ENCODE measurements at places on chromosomes 3 and 15. TPM values are rescaled to one million over a fixed set of nuclear protein-coding genes. Genes with fewer than 3 reads are reported as not detected.

- H3K27me3 ChIP-seq: no peaks in the 10 kb centered on the region
- H3K36me3 ChIP-seq: no peaks in the 10 kb centered on the region
- no peaks in the 10 kb centered on the region for H3K4me1 ChIP-seq
- H3K4me3 ChIP-seq: no peak overlapping the region
- H3K27ac ChIP-seq: no peak overlapping the region
- no peak for DNase-seq
Observed at GRCh38 chr3:36813305-36813704, 49.0 kb upstream of the DCLK3 start.

GRCh38 chr15:48385031-48385830 is 54.0 kb downstream of the DUT start:
- H3K36me3 ChIP-seq: no peaks in the 10 kb centered on the region
- no peak for DNase-seq
- no peak overlapping the region for H3K27ac ChIP-seq
- no peak overlapping the region for H3K4me3 ChIP-seq
- no peaks in the 10 kb centered on the region for H3K4me1 ChIP-seq

- H3K4me1 ChIP-seq: peaks cover 63% of the 10 kb centered on the region
- H3K4me3 ChIP-seq: peak overlapping the region; percentile 55
- DNase-seq: peak; percentile 97
- H3K27ac ChIP-seq: peak overlapping the region; percentile 92
Observed at GRCh38 chr15:90660195-90660998, 56.7 kb upstream of the BLM start.

GRCh38 chr15:57224664-57225063 is 151.6 kb upstream of the CGNL1 start:
- no peaks in the 10 kb centered on the region for H3K4me1 ChIP-seq
- DNase-seq: no peak
- no peaks in the 10 kb centered on the region for H3K36me3 ChIP-seq
- H3K27me3 ChIP-seq: no peaks in the 10 kb centered on the region
- H3K27ac ChIP-seq: no peak overlapping the region

DNA sequence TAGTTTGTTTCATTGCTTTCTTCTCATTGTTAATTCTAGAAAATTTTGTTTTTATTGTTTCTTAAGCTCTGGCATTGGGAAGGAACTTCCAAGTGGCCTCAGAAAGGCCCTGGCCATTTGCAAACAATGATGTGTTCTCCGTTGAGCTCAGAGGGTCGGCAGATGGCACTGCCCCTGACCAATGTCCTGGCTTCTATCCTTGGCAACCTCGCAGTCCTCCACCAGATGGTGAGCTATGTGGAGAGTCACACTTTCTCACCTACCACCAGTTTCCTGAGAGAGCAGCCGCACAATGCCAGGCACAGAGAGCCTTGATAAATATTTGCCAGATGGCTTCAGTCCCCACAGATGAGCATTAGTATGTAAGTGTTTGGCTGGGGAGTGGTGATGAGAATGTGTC is 343.7 kb downstream of the EPHB1 start:
- H3K27ac ChIP-seq: no peak overlapping the region
- no peaks in the 10 kb centered on the region for H3K36me3 ChIP-seq

GRCh38 chr15:101437618-101438481 is 51.7 kb downstream of the PCSK6 start:
- H3K27ac ChIP-seq: no peak overlapping the region
- no peaks in the 10 kb centered on the region for H3K4me1 ChIP-seq
- H3K27me3 ChIP-seq: no peaks in the 10 kb centered on the region
- H3K36me3 ChIP-seq: no peaks in the 10 kb centered on the region
- DNase-seq: no peak
- H3K4me3 ChIP-seq: no peak overlapping the region

- no peak for DNase-seq
- no peak overlapping the region for H3K27ac ChIP-seq
- no peak overlapping the region for H3K4me3 ChIP-seq
- no peaks in the 10 kb centered on the region for H3K27me3 ChIP-seq
Observed at GRCh38 chr3:185779461-185779860, 45.4 kb downstream of the IGF2BP2 start.

- no peaks in the 10 kb centered on the region for H3K4me1 ChIP-seq
- H3K27me3 ChIP-seq: peaks cover 52% of the 10 kb centered on the region
- no peak overlapping the region for H3K27ac ChIP-seq
- DNase-seq: no peak
- no peaks in the 10 kb centered on the region for H3K36me3 ChIP-seq
Observed at GRCh38 chr3:64445109-64445943, 220.1 kb upstream of the PRICKLE2 start.

DNA sequence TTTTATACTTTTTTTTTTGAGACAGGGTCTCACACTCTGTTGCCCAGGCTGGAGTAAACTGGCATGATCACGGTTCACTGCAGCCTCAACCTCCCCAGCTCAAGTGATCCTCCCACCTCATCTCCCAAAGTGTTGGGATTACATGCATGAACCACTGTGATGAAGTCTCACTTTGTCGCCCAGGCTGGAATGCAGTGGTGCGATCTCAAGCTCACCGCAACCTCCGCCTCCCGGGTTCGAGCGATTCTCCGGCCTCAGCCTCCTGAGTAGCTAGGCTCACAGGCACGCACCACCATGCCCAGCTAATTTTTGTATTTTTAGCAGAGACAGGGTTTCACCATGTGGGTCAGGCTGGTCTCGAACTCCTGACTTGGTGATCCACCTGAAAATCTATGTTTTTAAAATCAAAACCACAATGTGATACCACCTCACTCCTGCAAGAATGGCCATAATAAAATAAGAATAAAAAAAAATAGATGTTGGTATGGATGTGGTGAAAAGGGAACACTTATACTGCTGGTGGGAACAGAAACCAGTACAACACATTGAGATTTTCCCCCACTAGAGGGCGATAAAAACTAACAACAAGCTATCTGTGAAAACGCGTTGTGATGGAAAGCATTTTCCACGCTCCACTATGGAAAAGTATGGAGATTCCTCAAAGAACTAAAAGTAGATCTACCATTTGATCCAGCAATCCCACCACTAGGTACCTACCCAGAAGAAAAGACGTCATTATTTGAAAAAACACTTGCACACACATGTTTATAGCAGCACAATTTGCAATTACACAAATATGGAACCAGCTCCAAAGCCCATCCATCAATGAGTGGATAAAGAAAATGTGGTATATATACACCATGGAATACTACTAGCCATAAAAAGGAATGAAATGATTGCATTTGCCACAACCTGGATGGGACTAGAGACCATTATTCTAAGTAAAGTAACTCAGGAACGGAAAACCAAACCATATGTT is 26.8 kb upstream of the OCA2 start:
- DNase-seq: peak; percentile 23
- peaks cover 55% of the 10 kb centered on the region for H3K36me3 ChIP-seq
- no peak overlapping the region for H3K27ac ChIP-seq
- H3K4me1 ChIP-seq: no peaks in the 10 kb centered on the region
- H3K27me3 ChIP-seq: no peaks in the 10 kb centered on the region

GRCh38 chr3:196971094-196971698 is 2.6 kb upstream of the PIGZ start:
- no peaks in the 10 kb centered on the region for H3K27me3 ChIP-seq
- no peak overlapping the region for H3K4me3 ChIP-seq
- H3K27ac ChIP-seq: no peak overlapping the region
- no peaks in the 10 kb centered on the region for H3K36me3 ChIP-seq
- peaks cover 12% of the 10 kb centered on the region for H3K4me1 ChIP-seq
- DNase-seq: no peak

- H3K27me3 ChIP-seq: peaks cover 6% of the 10 kb centered on the region
- H3K27ac ChIP-seq: no peak overlapping the region
- DNase-seq: no peak
- H3K4me1 ChIP-seq: no peaks in the 10 kb centered on the region
Observed at GRCh38 chr3:159757341-159758060, 231.1 kb upstream of the IL12A start.

DNA sequence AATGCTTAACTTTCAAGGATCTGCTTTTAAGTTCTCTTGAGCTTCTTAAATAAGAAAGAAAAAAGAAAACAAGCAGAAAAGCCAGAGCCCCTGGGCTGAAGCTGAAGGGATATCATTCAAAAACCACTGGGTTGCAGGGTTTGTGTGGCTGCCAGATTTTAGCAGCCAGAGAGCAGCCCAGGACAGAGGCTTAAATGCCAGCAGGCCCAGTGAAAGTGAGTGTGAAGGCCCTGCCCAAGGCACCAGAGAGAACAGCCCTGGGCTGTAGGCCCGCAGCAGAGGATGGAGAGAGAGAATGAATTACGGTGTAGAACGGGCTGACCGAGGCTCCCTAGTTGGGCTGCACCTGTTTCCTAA is 106.3 kb upstream of the BOC start:
- H3K4me3 ChIP-seq: no peak overlapping the region
- no peaks in the 10 kb centered on the region for H3K27me3 ChIP-seq
- H3K36me3 ChIP-seq: no peaks in the 10 kb centered on the region
- DNase-seq: no peak

DNA sequence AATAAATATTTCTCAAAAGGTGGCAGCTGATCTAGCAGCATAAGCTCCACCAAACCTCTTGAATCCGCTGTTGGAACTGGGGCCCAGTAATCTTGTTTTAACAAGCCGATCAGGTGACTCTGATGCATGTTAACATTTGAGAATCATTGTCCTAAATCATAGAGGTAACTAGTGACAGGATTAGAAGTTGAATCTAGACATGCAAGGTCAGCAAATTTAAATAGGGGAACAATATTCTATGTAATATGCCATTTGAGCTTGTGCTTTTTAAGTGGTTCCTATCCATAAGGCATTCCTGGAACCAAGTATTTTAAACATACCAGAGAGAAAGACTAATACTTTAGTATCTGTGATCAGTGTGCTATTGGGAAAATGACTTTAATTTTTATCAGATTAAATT is 412.8 kb downstream of the PYDC2 start:
- H3K36me3 ChIP-seq: no peaks in the 10 kb centered on the region
- H3K4me3 ChIP-seq: no peak overlapping the region
- no peak overlapping the region for H3K27ac ChIP-seq
- DNase-seq: no peak

GRCh38 chr15:66619152-66619903 is 53.5 kb upstream of the LCTL start:
- DNase-seq: peak; percentile 70
- H3K27ac ChIP-seq: peak overlapping the region; percentile 34
- H3K36me3 ChIP-seq: no peaks in the 10 kb centered on the region
- no peaks in the 10 kb centered on the region for H3K27me3 ChIP-seq

- no peaks in the 10 kb centered on the region for H3K4me1 ChIP-seq
- H3K36me3 ChIP-seq: no peaks in the 10 kb centered on the region
- peaks cover 55% of the 10 kb centered on the region for H3K27me3 ChIP-seq
- no peak for DNase-seq
- H3K4me3 ChIP-seq: no peak overlapping the region
Observed at GRCh38 chr3:138962854-138963560, 16.0 kb downstream of the FOXL2NB start.

DNA sequence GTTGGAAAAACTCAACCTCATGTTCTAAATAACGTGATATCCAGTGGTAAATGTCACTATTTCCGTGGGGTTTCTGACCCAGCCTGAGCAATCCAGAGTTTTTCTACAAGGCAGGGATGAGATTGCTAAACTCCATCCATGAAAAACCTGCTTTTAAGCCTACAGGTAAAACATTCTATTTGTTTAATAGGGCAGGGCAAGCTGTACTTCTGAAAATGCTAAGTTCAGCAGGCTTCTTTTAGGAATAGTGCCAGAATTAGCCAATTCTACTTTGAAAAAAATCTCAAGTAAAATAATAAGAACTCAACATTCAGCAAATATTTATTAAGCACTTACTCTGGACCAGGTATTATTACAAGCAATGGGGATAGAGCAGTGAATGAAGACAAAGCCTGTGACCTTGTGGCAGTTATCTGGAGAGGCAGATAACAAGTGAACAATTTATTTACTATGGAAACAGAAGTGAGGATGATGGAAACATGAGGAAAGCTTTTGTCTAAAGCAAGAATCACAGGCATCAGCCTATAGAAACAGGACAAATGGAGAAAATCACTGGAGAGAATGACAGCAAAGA is 13.3 kb downstream of the RPSA start:
- no peak overlapping the region for H3K27ac ChIP-seq
- no peaks in the 10 kb centered on the region for H3K36me3 ChIP-seq
- no peak overlapping the region for H3K4me3 ChIP-seq
- no peak for DNase-seq

- H3K27me3 ChIP-seq: no peaks in the 10 kb centered on the region
- H3K36me3 ChIP-seq: no peaks in the 10 kb centered on the region
- no peak for DNase-seq
- H3K4me1 ChIP-seq: no peaks in the 10 kb centered on the region
- H3K27ac ChIP-seq: no peak overlapping the region
Observed at GRCh38 chr3:194284351-194284750, 66.8 kb downstream of the CPN2 start.

DNA sequence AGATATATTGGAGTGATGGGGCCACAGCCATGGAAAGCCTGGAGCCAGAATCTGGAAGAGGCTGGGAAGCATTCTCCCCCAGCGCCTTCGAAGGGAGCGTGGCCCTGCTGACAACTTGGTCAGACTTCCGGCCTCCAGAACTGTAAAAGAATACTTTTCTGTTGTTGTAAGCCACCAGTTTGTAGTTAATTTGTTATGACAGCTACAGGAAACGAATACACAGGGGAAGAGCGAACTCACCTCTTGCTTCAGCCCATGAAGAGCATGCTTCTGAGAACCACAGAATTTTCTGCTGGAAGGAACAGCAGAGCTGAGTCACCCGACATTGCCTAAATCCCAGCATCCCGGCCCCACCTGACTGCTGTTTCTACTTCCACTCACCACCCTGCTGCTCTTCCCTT is 501.7 kb downstream of the SHQ1 start:
- no peak overlapping the region for H3K4me3 ChIP-seq
- DNase-seq: peak; percentile 89
- H3K27ac ChIP-seq: peak overlapping the region; percentile 43
- H3K4me1 ChIP-seq: peaks cover 49% of the 10 kb centered on the region
- no peaks in the 10 kb centered on the region for H3K27me3 ChIP-seq

- H3K4me1 ChIP-seq: no peaks in the 10 kb centered on the region
- DNase-seq: no peak
Observed at GRCh38 chr3:125203731-125204130, 8.8 kb downstream of the SLC12A8 start.

The ANKRD63 gene
- not detected for polyA plus RNA-seq

The MYZAP gene
- polyA plus RNA-seq: 0.12 TPM

The NANOGP8 gene
- polyA plus RNA-seq: not detected

The STRA6 gene
- polyA plus RNA-seq: not detected

The RBMS3 gene
- polyA plus RNA-seq: not detected

The PLXNA1 gene
- polyA plus RNA-seq: 1.5 TPM

The SMAD6 gene
- not detected for polyA plus RNA-seq

The CHRM5 gene
- not detected for polyA plus RNA-seq
